Colonic mucosa (tissue), 4 donors: ENCODE measurements at places on chromosomes 2 and 18. TPM values are rescaled to one million over a fixed set of nuclear protein-coding genes. Genes with fewer than 3 reads are reported as not detected.

DNA sequence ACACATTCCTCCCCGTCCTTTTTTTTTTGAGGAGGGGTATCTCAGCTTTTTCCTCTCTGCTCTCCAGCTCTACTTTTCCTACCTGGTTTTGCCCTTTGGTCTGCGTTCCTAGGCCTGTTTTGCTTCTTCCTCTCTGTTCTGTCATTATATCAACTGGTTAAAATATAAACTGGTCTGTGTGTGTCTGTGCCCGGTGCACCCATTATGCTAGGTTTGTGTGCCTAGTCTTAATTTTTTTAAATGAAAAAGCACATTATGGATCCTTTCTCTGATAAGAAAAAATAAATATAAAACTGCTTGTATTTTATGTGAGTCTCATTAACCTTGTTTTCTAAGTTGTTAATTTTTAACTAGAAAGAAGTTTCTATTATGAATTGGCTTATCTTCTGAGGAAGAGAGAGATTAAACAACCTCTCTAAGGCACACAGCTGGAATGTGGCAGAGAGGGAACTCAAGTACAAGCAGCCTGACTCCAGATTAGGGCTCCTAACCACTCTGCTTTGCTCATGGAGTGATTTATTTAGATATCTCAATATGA lies 17.4 kb downstream of the SLC38A11 start:
- DNase-seq: peak; percentile 45

- DNase-seq: no peak
These were observed 674.3 kb downstream of the STK39 start for GRCh38 chr2:167572883-167573619.

DNA sequence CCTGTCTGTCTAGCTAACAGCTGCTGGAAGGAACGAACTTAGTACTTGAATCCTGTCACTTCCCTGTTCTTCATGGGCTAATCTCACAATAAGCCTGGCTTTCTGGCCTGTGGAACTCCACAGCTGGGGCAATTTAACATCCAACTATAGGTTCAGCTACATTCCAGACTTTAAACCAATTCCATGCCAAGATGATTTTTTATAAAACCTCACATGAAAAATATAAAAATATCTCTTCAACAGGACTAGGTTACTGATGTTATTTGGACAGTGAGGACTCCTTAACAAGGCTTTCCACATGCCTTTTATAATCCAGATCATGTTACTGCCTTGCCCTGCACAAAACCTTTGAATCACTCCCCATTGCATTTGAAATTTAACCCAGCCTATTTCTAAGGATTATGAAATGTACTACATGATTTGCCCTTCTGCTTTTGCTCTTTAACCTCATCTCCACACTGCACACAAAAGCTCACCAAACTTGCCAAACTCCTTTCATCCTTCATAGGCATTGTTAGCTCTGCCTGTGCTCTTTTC lies 863.2 kb upstream of the CHAC2 start:
- no peak for DNase-seq

GRCh38 chr2:71784734-71785511 lies 331.6 kb downstream of the DYSF start:
- DNase-seq: peak; percentile 23

DNA sequence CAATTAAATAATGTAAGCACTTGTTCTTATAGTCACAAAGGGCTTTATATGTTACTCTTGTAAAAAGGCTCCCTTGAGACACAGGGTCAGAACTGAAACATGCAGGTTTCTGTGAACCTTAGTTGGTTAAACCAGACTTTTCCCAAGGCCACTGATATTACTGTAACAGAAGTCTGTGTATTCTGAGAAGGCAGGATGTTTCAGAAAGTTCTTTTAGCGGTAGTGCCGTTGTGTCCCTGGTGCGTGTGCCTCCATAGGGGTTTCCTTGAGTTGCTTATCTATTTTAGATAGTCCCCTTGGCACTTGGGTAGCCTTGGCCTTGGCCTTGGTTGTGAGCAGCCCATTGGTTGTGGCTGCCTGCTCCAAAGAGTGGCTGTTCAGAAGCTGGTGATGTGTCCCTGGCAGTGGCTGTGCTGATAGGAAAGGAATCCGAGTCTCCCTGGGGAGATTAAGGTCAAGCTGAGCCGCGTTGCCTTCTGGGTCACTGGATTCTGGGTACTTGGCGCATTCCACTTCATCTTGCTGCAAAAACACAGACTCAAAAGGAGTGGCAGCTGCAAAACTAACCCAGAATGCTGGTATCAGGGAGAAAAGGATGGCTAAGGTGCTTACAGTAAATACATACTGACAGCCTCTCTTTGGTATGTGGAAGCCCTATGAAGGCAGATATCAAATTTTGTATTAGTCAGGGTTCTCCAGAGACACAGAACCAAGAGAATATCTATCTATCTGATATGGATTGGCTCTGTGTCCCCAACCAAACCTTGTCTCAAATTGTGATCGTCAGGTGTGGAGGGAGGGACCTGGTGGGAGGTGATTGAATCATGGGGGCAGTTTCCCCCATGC lies 69.7 kb downstream of the FHOD3 start:
- DNase-seq: no peak

GRCh38 chr18:49169037-49169521 lies 218.3 kb upstream of the SMAD7 start:
- DNase-seq: peak; percentile 35

DNA sequence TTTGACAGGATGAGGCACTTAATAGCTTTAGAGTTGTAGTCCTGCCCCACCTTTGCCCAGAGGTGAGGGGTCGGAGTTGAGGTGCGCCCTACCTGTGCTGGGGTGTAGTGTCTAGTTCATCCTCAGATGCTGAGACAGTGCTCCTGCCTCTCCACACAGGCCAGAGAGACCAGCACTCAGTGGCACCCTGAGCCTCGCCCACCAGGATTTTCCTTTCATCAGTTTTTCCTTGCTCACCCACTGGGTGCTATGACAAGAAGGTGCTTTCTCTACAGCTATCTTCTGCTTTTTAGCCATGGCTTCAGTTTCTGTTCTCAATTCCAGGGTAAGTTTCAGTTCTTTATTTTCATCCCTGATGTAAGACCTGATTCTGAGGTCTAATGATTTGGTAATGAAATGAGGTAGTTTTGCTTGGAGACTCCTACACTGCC lies 16.8 kb upstream of the TMEM131 start:
- no peak for DNase-seq

DNA sequence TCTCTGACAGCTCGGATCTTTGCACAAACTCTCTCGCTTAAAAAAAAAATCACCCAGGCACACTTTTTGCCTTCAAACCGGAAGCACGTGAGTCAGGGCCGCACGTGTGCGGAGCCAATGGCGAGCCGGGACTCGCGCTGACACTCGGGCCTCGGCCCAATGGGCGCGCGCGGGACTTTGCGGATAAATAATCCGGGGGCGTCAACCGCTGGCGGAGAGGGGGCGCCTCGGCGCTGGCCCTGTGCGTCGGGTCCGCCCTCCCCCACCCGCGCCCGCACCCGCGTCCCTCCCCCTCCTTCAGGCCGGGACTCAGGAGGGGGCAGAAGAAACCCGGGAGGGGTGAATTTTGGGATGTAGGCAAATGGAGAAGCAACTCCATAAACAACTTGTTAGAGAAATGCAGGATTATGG lies 319 bp upstream of the EN1 start:
- DNase-seq: no peak

DNA sequence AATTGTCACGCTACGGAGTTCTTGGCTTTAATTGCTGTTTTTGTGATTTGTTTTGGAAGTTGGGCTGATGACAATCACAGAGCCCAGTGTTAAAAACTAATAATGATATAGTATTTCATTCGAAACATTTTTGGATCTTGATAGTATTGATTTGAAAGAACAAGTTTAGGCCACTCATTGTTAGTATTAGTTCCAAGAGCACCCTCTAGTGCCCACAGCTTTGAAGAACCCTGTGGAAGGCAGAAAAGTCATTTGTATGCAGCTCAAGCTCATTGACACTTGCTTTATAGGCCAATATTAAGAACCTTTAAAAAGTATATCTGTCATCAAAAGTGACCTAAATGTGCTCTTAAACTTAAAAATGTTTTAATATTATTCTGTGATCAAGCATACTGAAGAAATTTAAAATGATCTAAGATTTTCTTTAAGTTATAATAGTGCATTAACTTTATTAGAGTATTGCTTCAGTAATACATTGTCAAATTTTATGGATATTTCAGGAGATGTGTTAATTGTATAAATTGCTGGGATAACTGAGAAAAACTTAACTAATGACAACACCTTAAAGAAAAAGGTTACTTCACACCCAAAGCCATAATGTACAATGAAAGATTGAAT lies 191.0 kb downstream of the GRB14 start:
- DNase-seq: peak; percentile 18

- peak; percentile 49 for DNase-seq
These were observed 144.0 kb downstream of the TNS1 start for GRCh38 chr2:217858519-217859491.

DNA sequence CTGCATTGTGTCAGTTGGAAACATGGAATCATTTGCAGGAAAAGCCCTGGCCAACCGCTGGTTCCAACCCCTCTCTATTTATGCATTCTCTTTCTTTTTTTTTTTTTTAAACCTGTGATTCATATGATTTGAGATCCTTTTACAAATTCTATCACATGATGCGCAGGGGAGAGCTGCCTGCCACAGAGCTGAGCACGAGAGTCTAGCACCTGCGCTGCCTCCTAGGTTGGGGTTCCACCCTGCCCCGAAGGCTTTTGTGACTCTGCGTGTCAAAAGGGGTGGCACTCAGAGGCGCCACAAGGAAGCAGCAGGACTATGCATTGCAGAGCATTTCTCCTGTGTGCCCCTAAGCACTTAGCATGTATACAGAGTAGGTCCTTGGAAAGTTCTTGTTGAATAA lies 17.3 kb upstream of the ESPNL start:
- DNase-seq: no peak

DNA sequence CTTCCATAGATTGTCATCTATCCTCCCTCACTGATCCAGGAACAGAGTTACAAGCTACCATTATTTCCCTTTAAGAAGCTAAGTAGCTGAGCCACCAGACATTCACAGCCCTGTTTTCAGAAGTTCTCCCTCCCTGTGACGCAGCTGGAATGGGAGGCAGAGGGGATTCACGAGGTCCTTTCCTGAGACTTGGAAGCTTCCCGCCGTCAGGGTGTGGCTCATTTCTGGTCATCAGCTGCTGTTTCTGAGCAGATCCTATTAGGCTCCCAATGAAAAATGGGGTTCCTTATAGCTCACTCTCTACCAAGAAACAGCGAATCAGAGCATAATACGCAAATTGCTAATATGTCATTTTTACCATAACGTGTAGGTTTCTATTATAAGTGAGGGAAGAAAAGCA lies 559.3 kb upstream of the ID2 start:
- no peak for DNase-seq

- DNase-seq: no peak
These were observed 7.4 kb upstream of the GPR17 start for GRCh38 chr2:127638361-127639110.

DNA sequence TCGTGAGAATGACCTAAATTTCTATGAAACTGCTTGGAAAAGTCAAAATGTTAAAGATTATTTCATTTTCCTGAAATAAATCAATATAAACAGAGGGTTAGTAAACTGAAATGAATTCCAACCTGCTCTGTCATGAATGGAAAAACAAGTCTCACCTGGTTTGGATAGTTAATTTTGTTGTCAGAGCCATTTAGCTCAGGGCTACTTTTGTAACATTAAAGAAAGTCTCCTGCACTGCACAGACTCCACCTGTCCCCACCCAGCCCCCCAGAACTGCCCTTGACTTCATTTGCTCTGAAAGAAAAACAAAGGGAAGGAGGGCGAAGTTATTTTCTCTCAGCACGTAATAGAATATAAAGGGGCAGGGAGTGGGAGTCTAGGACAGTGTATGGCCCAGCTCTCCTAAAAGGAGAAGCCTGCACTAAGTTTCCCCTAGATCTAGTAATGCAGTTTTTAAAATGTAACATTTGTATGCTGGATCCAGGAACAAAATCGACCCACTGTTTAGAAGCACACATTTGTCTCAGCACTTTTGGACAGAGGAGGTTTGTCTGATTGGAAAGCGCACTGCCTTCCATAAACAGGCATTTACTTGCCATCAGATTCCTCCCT lies 54.2 kb upstream of the ACSL3 start:
- DNase-seq: no peak

DNA sequence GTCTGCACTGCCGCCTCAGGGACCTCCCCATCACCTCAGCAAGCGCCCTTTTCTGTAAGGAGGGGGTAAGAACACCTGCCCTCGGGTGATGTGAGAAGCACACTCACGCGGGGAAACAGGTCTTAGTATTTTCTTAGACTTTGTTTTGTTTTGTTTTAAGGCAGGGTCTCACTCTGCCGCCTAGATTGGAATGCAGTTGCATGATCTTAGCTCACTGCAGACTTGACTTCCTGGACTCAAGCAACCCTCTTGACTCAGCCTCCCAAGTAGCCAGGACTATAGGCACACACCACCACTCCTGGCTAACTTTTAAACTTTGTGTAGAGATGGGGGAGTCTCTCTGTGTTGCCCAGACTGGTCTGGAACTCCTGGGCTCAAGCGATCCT lies 37.1 kb downstream of the RAMP1 start:
- no peak for DNase-seq

GRCh38 chr2:169082995-169083394 lies 13.6 kb downstream of the DHRS9 start:
- DNase-seq: no peak

- DNase-seq: no peak
These were observed 305.2 kb downstream of the CDH2 start for GRCh38 chr18:27871726-27872125.

Gene TRABD2A
- total RNA-seq: 88.1 TPM

Gene LDAH
- 25.9 TPM for total RNA-seq

Gene UGT1A3
- 1.0 TPM for total RNA-seq

Gene CASP10
- total RNA-seq: 28.0 TPM

Gene POMC
- 1.8 TPM for total RNA-seq

Gene ALKAL2
- 3.3 TPM for total RNA-seq

Gene GCG
- total RNA-seq: 81.3 TPM

Gene MOGAT1
- total RNA-seq: 0.24 TPM
